ENCODE measurements at places on chromosomes 6 and 20. TPM values are rescaled to one million over a fixed set of nuclear protein-coding genes. Genes with fewer than 3 reads are reported as not detected.

Gene C20orf141
- 0.36 TPM for total RNA-seq

Gene BPIFB2
- total RNA-seq = not detected

Gene SAPCD1
- 3.7 TPM for total RNA-seq

Gene FAM162B
- total RNA-seq = 0.15 TPM

Gene ELOVL2
- 7.2 TPM for total RNA-seq

Gene ETV7
- total RNA-seq = 0.09 TPM

Gene FOXS1
- total RNA-seq = 0.46 TPM

Gene SYNGAP1
- total RNA-seq = 3.5 TPM

Gene STK35
- 12.8 TPM for total RNA-seq

Gene OR12D3
- not detected for total RNA-seq

Gene PPP1R16B
- 0.27 TPM for total RNA-seq

Gene GSTA3
- not detected for total RNA-seq

Gene PRDM13
- 1.3 TPM for total RNA-seq

Gene PSORS1C1
- 4.4 TPM for total RNA-seq

Gene GJE1
- total RNA-seq = not detected

Gene BHLHE23
- not detected for total RNA-seq

Gene ZNF311
- total RNA-seq = 0.14 TPM

Gene OTOR
- total RNA-seq = not detected

Gene NKAPL
- not detected for total RNA-seq

Gene TRIM15
- total RNA-seq = not detected

Gene ADTRP
- total RNA-seq = 1.0 TPM

All from A549 treated with RU486 at 1 μM for 4 hours (cell line).